Left cardiac atrium (tissue), 4 donors: ENCODE measurements at places on chromosomes 11 and 22. TPM values are rescaled to one million over a fixed set of nuclear protein-coding genes. Genes with fewer than 3 reads are reported as not detected.

GRCh38 chr11:8030526-8031247 lies 43.5 kb downstream of the EIF3F start:
- no peak for DNase-seq

DNA sequence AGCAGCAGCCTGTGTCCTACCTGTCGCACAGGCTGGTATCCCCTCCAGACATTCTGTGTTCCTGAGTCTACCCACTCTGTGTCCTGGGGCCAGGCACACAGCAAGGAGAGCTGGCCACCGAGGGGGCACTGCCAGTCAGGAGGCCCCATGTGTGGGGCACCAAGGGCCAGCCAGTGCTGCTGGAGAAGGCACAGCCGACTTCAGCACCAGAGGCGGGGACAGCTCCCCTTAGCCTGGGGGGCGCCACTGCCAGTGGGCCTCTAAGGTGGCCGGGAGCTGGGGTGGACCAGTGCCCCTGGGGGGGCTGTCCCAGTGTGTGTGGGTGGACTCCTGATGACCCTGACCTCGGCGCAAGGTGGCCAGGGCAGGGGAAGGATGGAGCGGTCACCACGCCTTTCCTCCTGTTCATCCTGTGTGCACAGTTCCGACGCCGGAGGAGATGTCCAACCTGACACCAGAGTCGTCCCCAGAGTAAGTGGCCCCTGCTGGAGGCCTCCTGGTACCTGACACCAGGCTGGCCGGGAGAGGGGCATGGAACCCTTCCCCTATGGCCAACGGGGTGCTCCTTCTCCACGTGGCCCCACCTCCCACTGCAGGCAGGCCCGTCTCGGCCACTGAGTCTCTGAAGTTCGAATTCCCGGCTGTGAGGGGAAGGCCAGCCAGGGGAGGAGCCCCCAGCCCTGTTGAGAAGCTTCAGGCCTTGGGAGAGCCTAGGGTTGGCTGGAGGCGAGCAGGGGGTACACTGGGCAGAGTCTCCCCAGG lies 35.4 kb downstream of the MOB2 start:
- DNase-seq = no peak

DNA sequence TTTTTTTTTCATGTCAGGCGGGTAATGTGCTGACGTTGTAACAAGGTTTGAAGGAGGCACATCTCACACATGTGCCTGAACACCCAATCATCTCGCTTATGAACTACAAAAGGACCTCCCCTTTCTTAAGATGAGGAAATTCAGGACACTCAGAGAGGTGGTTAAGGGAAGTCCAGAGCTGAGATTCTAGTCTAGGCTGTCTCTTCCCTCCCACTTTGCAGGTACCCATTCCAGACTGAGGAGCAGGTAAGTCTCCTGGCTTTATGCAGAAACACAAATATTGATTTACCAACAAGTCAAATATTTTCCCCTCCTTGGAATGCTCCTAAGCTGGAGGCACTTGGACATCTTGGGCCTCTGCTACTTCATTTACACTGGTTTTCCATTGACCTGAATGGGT lies 122.9 kb upstream of the CADM1 start:
- no peak for DNase-seq

DNA sequence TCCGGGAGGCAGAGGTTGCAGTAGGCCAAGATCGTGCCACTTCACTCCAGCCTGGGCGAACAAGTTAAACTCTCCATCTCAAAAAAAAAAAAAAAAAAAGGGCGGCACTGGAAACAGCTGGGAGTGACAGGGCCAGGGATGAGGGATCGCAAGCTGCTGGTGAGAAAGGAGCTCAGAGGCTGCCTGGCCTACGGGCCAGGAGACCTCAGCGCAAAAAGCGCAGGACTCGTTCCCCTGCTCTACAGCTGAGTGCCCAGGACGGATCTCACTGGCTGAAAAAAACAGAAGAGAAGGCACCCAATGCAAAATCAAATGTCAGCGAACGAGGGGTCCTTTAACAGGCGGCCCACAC lies 650 bp upstream of the NUP50 start:
- peak; percentile 32 for DNase-seq

DNA sequence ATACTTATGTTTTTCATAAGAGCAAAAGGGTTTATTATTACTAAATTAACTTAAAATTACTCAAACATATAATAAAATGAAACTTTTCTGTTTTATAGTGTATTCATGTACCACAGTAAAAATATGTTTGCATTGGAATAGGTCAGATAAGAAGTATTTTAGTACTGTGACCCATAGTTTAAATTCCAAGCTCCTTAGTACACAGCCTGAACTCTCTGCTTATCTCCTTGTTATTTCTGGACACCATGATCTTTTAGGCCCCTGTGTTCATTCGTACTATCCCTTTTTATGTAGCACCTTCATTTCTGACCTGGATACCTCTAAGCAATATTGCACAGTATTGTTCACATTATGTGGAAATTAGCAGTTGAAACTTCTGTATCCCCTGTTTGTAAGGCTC lies 296.7 kb upstream of the SYN3 start:
- no peak for DNase-seq

GRCh38 chr22:37492428-37493344 lies 6.5 kb upstream of the MFNG start:
- no peak for DNase-seq

GRCh38 chr22:38860283-38861169 lies 11.5 kb downstream of the CBX6 start:
- no peak for DNase-seq

SEPTIN3 gene
- total RNA-seq = 0.09 TPM

POU2AF2 gene
- total RNA-seq = not detected

CASP5 gene
- total RNA-seq = not detected

GPR83 gene
- total RNA-seq = 0.32 TPM
